Activated CD4-positive, alpha-beta T cell treated with anti-CD3 and anti-CD28 coated beads for 4 hours (primary cell): ENCODE measurements at places on chromosomes 5 and 9.

- no peak for DNase-seq
Measured at GRCh38 chr9:93043122-93043521, 15.4 kb upstream of the SUSD3 start.

GRCh38 chr5:25568989-25569625 is 924.3 kb upstream of the CDH10 start:
- no peak for DNase-seq

DNA sequence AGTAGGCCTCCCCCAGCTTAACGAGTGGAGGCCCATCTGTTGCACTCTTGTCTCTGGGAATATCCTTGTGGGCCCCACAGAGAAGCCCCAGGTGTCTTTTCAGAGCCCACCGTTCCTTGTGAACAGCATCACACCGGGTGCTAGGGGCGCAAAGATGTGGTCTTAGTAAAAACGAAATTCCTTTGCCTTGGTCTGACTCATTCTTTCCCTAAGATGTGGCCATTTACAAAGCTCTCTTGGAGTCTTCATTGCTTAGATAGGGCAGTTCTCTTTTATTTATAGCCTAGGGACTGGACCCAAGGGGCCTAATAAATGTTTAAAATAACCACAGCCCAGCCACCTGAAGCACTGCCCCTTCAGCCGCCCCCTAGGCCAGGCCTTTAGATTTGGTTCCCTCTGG is 52.8 kb upstream of the RPL26L1 start:
- DNase-seq, result no peak

- no peak for DNase-seq
Measured at GRCh38 chr5:77960305-77960704, 184.2 kb upstream of the TBCA start.

DNA sequence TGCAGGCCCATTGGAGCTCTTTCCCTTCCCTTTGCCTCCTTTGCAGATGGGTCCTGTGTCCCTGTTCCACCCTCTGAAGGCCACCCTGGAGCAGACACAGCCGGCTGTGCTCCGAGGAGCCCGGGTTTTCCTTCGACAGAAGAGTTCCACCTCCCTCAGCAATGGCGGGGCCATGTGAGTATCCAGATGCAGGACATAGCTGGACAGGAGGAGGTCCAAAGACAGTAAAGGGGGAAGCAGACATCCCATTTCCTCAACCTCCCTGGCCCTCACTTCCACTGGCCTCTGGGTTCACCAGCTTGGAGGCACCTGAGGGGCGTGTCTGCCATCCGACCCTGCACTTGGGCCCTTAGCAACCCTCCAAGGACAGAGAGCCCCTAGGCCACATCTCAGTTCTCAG is 237.9 kb downstream of the CACNA1B start:
- DNase-seq, result no peak

DNA sequence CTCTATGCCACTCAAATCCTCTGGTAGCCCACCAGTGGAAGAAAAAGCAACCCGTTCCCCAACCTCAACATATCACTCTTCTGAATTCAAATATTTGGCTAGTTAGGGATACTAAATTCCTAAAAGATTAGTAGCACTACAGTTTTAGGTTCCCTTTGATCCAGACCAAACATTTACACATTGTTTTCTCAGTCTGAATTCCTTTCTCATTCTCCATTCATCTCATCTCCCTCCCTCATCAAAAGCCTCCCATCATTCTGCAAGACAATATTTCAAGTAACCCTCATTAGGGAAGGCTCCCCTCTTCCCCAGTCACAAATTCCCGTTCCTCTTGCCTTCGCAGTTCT is 26.3 kb downstream of the ADAM19 start:
- no peak for DNase-seq

DNA sequence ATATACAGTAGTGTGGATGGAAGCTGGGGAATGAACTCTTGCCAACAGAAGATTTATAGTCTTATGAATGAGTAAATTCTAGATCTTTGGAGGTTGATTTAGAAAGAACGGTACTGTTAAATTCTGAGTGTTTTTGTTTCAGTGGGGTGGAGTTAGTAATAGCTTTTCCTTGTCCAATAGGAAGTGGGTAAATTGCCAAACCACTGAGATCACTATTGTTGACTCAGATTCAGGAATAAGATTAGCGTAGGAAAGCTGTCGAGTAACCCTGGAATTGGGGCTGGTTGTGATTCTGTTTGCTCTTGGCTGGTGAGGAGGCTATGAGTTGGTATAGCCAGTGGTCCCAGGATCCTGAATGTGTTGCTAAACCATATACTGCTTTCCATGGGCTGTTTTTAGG is 155.6 kb downstream of the ARHGAP26 start:
- DNase-seq, result no peak

DNA sequence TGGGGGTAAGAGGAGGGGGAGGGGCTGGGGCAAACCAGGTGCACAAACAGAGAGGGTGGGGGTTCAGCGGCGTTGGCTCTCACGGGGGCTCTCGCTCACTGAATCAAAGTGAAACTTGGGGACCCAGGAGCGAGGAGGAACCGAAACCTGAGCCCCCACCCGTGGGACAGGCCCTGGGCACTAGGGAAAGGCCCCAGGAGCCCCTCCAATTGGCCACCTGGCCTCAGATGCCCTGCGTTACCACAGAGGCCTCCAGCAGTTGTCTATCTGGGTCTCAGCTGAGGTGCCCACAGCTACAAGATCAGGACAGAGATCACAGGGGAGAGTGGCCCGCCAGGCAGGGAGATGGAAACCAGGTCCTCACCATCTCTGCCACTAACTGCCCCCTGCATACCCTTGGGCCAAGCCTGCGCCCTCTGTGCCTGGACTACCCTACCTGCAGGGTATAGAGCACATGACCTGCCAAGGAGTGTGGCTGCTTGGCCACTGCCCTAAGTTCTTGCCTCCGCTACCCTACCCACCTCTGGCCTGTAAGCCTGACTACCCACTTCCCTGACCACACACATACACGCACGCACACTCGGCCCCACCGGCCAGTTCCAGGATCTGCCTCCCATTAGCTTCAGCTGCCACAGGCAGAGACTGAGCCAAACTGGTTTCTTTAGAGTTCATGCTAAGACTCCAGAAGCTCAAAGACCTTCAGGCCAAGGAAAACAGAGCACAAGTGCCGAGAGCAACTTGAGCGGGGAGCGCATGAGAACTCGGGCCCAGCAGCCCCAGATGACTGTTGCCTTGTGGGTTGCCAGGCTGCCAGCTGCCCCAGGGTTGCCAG is 39.9 kb downstream of the PAX5 start:
- no peak for DNase-seq

DNA sequence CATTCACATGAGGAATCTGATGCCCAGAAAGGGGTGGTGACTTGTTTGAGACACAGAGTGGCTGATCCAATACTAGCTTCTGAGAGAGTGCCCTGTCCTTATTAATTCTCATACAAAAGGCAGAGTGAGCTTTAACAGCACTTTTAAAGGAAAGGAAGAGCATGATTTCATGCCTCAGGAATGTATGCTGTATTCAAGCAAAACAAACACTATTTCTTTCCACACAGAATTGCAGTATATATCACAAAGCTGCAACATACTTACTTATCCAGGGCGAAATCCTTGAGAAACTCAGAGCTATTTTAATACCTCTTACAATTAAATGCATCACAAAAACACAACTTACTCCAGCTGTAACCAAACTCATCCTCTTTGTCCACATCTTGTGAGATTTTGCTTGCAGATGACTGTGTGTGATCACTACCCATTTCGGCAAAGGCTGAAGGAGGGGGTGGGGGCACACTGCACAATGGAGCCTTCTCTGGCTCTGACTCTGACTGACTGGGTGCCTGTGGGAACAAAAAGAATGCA is 139.8 kb downstream of the MPDZ start:
- DNase-seq, result no peak

GRCh38 chr5:111401906-111402305 is 110.4 kb downstream of the STARD4 start:
- no peak for DNase-seq

GRCh38 chr9:93354451-93354850 is 97.0 kb upstream of the FAM120A start:
- no peak for DNase-seq

- no peak for DNase-seq
Measured at GRCh38 chr5:157506981-157507780, 47.2 kb downstream of the NIPAL4 start.

GRCh38 chr5:172891716-172892421 is 57.8 kb downstream of the ERGIC1 start:
- DNase-seq, result no peak

- no peak for DNase-seq
Measured at GRCh38 chr9:2787065-2787464, 56.8 kb downstream of the PUM3 start.

DNA sequence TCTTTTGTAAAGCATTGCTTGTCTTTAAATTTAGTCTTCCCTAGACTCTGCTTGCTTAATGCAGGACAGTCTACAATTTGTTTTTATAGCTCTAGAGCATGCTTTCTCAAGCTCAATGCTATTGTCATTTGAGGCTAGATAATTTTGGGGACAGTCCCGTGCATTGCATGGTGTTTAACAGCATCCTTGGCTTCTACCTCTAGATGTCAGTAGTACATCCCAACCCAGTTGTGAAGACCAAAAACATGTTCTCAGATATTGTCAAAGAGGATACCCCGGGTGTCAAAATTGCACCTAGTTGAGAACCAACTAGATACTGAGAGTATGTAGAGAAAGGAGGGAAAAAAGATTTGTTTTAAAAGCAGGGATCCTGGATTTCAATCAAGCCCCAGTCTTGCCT is 277.5 kb downstream of the CEMIP2 start:
- DNase-seq, result no peak

DNA sequence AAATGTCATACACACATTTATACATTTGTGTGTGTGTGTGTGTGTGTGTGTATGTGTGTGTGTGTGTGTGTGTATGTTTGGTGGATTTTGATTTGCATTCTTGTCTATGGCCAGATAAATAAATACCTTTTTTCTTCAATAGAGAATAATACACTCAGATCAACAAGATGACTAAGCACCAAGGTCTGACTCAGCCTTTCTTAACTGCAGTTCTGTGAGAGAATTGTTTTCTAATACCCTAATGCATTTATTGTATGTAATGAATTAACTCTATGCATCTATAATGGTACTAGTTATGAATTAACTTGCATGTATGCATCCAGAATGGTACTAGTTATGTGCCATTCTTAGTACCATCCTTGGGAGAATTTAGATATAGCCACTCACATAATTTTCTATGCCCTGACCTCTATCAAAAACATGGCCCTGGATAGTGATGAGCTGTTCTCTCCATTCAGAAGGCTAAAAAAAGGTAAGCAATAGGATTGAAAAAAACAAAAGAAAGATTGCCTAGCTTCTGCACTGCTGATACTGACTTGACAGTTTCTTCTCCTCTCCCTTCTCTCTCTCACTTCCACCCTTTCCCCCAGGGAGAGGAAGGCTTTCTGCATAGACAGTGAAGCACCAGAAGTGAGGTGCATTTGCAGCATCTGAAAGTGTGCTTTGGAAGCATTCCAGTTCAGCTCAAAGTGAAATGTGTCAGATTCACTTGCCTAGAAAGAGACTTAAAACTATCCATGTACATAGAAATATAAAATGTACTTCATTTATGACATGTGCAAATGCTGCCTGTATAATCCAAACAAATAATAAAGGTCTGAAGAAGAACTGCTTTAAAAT is 55.1 kb upstream of the CCDC112 start:
- DNase-seq, result no peak

DNA sequence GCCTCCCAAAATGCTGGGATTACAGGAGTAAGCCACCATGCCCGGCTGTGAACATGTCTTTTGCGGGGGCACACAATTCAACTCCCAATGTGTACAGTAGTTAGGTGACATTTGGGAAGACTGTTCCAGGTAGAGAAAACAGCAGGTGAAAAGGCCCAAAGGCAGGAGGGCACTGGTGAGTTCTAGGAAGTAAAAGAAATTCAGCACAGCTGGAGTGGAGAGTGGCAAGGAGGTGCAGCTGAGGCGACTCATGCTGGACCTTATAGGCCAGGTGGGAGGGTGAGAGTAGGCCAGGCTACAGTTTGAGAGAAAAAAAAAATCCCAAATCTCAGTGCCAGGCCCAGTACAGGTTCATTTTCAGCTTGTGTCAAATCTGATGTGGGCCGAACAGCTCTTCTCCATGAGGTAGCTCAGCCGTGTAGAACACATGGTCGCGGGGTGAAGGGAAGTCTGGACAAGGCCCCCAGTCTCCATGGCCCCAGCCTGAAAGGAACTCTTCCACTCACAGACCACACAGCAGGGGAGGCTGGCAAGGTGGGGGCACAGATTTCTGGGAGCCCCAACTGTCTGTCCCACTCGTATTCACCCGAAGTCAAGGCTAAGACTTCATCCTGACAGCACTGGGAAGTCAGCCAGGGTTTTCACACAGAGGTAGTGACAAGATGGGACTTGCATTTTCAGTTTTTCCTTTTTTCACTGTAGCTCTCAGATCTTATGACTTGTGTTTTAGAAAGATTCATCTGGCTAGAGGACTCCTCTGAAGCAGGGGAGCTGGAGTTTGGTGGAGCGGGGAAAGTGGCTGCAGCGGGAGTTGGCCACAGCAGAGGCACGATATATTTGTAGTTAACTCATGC is 4.5 kb upstream of the HNRNPAB start:
- DNase-seq, result no peak

DNA sequence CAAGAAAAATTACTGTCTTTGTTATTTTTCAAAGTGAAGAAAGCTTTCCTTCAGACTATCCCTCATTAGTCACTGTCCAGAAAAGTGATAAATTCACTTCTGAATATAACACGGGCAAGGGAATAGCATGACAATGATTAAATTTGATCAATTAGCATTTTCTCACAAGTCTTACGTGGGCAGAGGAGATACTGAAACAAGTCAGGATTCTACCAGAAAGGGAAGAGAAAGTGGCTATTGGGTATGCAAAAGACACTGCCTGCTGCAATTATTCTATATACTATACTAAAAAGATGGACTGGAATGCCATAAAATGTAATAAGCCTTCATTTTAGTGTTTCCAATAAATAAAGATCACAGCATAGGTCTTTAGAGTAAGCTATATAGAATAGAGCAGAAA is 7.4 kb downstream of the COX7C start:
- DNase-seq, result no peak

DNA sequence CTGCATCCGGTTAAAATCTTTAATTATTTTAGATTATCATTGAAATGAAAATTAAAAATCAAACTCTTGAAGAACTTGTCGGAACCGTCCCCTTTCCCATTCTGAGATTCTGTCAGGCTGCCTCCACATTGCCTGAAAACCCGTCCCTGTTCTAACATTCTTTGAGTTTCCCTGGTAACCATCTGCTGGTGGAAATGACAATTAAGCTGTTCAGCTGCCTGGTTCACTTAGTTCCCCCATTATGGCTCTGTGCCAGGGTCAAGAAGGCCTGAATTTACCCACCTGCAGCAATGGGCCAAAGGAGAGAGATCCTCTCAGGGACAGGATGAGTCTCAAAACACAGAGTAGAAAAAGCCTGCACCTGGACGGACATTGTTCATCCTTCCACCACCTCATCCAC is 11.8 kb upstream of the TCOF1 start:
- no peak for DNase-seq

- DNase-seq, result no peak
Measured at GRCh38 chr5:156825688-156826087, 24.4 kb upstream of the PPP1R2B start.
